ENCODE measurements at places on chromosomes 4 and X.

- DNase-seq, result peak; percentile 40
These were observed 518 bp upstream of the CNKSR2 start for GRCh38 chrX:21373637-21374162.

DNA sequence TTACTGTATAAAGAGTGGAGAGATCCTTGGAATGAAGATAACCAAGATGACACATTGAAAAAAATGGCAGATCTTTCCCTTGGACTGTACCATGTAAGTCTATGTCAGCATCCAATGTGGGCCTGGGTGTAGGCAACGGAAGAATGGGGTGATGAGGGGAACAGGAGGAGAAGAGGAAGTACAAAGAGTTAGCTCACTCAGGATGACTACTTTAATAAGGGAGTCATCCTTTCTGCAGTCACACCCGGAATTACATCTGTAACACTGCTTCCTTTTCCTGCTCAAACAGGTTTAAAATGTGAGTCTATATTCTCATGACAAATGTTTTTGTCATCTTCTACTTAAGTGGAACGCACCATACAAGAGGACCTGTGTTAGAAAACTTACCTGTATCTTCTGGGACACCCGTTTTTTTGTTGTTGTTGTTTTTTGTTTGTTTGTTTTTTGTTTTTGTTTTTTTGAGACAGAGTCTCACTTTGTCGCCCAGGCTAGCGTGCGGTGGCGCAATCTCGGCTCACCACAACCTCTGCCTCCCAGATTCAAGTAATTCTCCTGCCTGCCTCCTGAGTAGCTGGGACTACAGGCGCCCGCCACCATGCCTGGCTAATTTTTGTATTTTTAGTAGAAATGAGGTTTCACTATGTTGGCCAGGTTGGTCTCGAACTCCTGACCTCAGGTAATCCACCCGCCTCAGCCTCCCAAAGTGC is 18.0 kb downstream of the HPSE start:
- no peak for DNase-seq

DNA sequence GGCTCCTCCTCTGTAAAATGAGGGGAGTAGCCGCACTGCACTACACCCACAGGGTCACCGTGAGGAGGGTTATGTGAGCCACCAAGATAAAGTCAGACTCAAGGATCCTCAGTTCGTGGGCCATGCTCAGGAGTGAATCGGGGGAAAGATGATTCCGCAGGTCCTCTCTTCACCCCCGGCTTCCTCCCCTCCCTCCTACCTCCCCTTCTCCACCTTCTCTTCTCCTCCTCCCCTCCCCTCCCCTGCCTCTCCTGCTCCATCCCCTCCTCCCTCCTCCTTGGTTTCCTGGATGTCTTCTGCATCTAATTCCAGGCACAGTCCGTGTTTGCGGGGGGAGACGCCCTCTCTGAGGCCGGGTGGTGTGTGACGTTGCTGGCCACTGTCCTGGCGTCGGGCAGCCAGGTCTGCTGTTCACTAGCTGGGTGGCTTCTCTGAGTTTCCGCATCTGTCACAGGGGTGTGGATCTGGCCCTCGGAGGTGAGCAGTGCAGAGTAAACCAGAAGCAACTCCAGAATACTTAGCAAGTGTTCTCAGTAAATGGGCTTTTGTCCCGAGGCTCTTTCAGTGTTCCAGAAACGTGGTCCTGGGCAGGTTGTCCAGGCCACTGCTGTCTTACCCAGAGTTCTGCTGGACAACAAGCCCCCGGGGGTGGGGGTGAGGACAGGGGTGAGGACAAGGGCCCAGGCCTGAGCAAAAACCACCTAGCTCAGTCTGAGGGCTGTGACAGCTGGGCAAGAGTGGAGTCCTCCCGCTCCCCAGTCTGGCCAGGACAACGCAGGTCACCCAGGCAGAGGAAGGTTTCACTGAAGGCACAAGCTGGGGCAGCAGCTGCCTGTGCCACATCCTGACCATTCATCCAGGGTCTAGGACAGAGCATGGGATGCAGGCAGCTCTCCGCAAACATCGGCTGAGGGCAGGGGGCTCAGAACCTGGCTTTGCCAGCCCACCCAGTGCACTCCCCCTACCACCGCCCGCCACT is 92.4 kb downstream of the PPP2R2C start:
- DNase-seq, result no peak

DNA sequence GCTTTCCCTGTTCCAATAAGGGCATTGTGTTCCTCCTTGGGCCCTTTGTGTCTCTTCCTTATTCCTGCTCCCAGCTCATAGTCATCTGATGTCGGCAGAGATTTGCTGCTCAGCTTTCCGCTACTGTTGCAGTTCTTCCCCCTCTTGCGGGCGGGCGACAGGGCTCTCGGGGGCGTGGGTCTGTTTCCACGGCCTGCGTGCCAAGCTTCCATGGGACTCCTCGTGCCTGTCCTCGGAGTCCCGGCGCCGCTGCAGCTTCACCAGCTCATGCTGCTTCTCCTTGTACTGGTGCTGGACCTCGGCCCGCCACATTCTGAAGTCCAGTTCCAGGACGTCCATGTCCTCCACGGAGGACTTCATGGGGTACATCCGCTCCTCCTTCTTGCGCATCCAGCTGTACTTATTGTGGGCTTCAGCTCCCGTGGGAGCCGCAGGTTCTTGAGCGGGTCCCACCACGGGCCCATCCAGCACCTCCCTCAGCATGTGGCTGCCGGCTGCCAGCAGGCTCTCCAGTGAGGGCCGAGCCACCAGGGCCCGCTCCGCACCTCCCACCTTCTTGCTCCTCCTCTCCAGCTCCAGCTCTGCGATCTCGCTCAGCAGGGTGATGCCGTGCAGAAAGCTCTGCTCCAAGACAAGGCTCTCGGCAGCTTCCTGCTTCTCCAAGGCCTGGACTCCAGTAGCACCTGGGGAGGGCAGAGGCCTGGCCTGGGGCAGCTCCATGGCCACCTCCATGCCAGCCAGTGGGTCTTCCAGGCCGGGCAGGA is 74.1 kb upstream of the UCP1 start:
- no peak for DNase-seq

- no peak for DNase-seq
These were observed 119.7 kb upstream of the PCDH7 start for GRCh38 chr4:30600246-30601017.

- no peak for DNase-seq
These were observed 192.2 kb downstream of the KCTD8 start for GRCh38 chr4:44256414-44256813.

Measured in activated CD4-positive, CD25-positive, alpha-beta regulatory T cell treated with anti-CD3 and anti-CD28 coated beads, Interleukin-2, amount 50 U/mL, for 72 hours (primary cell).